Neural crest cell (in vitro differentiated cells): ENCODE measurements at places on chromosomes 11 and 22.

- DNase-seq, result no peak
These were observed 87.3 kb upstream of the FGF3 start for GRCh38 chr11:69906453-69906907.

- peak; percentile 22 for DNase-seq
These were observed 15.8 kb downstream of the BLID start for GRCh38 chr11:122100037-122100755.

GRCh38 chr11:63869171-63869591 is 30.3 kb downstream of the MARK2 start:
- DNase-seq, result no peak

DNA sequence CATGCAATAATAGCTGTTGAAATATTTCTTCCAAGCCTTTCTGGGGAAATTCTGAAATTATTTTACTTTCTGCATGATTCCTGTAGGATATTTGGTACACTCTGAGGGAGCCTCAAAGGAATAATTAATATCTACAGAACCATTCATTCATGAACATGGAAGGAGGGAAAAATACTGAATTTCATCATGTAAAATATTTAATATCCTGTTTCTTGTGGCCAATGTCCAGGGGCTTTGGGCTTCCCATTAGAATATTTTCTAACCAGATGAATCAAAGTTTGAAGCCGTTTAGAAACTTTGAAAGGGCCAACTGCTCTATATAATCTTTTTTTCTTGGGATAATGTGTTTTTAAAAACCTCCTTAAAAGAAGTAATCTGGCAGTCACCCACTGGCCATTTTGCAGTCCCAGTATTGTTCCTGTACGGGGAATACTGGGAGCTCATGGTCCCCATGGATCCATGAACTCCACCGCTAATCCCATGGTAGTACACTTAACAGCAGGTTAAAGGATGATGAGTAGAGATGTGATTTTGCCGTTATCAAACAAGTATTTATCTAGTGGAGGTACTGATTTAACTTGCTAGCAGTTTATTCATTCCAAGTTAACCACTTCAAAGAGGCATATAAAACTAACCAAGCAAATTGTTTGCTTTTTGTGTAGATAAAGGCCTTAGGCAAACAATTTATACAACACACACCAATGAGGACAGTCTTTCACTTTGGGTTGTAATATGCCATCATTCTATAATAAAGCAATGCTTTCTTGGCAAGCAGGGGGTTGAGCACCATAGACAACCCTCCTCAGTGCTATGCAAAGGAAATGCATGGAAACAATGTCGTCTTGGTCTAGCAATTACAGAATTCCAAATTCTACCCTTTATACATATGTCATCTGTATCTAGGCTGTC is 34.5 kb upstream of the BLID start:
- DNase-seq, result no peak

DNA sequence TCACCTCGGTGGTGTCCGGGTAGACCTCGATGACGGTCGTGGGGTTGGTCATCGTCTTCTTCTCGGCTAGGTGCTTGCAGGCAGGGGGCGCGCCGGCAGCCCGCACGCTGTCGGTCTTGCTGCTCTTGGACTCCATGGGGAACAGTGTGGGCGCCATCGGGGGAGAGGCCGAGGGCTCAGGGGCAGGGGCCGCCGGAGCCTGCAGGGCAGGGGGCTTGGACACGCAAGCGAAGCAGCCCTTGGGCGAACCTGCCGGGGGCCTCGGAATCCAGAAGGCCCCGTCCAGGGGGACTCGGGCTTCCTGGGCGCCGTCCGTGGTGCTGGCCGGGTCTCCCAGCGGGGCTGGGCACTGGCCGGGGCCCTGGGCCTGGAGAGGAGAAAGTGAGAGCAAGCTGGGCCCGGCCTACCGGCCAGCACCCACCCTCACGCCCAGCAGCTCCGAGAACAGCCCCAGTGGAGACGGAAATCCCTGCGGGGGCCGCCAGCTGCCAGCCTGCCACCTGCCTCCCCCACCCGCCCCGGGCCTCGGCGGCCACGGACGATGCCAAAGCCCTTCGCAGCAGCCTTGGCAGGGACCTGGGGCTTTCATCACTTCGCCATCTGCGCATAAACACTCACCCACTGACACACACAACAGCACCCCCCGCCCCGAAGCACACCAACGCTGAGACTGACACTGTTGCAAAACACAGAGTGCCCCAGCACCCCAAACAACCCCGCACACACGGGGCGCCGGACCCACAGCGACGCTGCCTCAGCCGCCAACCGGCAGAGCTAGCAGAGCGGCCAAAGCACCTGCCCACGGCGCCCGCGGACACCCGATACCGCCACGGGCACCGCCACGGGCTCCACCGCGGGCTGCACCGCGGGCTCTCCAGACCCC is 2.4 kb downstream of the IFITM10 start:
- no peak for DNase-seq

GRCh38 chr11:124717421-124717785 is 22.3 kb upstream of the NRGN start:
- no peak for DNase-seq

DNA sequence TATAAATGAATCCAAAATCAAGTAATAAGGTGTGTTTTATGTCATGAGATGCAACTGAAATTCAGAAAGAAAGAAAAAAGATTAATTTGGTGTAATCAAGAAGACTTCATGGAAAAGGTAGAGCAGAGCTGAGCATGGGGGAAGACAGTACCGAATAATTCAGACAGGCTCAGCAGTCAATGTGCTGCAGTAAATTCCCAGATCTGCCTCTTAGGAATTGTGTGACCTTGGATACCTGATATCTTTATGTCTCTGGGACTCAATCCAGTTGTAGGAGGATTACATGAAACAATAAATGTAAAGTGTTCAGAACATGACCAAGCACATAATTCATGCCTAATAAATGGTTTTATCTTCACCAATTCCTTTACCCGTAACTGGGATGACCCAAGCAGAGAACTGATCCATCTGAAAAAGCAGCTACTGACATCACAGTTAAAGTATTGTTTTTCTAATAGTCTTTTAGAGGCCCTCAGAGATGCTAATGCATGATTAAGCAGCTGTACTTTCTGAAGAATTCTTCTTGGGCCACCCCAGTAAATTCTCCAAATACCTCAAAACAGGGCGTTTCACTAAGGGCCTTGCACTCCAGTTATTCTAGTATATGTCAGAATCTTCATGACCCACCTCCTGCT is 7.8 kb downstream of the MS4A12 start:
- no peak for DNase-seq
